ENCODE measurements at places on chromosomes 7 and 10.

GRCh38 chr10:101050208-101051069 lies 11.3 kb upstream of the KAZALD1 start:
- peak; percentile 32 for DNase-seq

DNA sequence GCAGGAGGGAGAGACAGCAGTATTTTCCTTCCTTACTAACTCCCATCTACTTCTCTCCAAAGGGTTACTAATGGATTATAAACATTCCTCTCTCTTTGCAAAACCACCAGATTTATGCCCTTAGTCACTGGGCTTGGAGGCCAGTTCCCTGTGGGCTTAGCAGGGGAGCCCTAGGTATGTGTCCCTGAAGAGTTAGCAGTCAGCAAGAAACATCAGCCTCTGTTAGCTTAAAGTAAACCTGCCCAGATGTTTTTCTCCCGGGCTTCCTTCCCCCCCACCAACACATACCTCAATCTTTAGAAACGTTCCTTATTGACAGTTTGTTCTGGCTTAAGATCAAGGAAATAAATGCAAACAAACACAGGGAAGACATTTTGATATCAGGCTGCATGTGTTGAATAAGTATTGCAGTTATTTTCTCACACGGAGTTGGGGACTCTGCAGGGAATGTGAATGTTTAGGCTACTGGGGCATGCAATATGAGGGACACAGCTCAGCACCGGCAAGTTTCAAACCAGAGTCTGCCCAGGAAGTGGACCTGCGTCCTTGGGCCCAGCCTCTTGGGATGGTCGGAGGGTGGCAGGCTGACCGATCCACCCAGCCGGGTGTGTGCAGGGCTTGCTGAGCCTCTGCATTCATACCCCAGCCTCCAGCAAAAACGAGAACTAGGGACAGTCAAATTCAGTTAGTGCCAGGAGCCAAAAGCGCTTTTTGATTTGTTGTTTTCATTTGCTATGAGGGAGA lies 252.0 kb upstream of the GRB10 start:
- no peak for DNase-seq

DNA sequence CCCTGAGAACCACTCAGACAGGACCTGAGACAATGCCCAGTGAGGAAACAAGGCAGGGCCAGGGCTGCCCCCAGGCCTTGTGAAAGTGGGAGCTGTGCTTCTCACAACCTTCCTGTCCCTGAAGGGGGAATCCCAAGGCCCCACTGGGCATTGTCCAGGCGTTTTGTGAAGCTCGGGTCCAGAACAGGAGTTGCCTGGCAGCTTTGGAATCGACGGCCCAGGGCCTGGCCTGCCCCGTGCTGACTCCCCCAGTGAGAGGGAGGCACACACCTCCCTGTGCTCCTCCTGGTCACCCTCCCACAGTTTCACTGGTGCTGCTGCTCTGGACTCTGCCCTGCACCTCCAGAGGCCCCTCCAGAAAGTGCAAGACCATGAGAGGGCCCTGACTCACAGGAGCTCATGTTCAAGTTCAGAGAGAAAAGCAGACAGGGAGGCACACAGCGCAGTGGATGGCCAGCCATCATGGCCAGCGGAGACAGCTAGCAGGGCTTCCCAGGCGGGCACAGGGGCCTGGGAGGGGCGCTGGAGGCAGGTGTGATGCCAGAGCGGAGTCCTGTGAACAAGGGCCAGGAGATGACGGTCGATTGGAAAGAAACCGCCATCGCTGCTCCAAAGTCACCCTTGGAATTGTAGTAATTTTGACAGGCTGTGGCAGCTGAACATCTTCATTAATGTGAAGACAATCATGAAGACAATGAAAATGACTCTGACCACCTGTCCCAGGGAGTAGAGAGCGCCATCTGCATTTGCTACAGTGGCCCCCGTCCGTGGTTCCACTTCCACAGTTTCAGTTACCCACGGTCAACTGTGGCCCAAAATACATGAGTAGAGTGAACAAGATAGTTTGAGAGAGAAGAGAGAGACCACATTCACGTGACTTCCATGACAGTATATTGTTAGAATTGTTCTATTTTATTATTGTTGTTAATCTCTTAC lies 103.7 kb downstream of the MKI67 start:
- no peak for DNase-seq

- DNase-seq = no peak
These were observed 13.8 kb downstream of the LRRC4 start for GRCh38 chr7:128017460-128017859.

GRCh38 chr7:4744391-4745264 lies 30.8 kb upstream of the AP5Z1 start:
- peak; percentile 67 for DNase-seq

- no peak for DNase-seq
These were observed 26.0 kb downstream of the CYP3A5 start for GRCh38 chr7:99653754-99654153.

DNA sequence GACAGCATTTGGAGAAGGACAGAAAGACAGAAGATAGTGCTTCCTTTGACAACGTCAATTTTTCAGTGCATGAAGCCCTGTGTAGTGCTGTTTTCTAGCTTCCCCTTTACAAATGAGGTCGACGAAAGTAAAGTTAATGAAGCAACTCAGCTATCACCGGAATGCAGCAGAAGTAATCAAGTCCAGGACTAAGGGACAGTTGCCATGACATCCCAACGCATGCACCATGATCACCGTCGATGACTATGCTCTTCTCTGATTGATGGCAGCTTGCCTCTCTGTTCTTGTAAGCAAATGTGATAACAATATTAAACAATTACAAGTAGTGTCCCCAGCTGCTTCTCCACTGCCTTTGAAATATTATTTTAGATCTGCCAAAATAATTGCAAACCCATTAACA lies 205.8 kb downstream of the FRMD4A start:
- no peak for DNase-seq

DNA sequence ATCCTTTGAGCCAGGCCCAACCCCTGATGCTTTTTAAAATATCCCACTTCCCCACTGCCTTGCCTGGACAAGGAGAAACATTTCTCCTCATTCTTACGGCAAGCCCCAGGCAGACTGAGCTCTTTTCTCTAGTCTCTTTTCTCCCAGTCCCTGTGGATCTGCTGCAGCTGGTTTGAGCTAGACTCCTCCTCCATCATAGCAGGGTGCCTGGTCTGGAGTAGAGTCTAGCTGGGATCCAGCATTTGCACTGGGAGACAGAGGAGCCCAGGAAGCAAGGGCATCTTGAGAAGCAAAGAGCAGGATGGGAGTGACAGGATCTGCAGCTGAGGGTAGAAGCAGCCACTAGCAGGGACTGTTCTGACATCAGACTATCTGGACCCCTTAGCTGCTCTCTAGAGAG lies 562.3 kb upstream of the COBL start:
- no peak for DNase-seq

DNA sequence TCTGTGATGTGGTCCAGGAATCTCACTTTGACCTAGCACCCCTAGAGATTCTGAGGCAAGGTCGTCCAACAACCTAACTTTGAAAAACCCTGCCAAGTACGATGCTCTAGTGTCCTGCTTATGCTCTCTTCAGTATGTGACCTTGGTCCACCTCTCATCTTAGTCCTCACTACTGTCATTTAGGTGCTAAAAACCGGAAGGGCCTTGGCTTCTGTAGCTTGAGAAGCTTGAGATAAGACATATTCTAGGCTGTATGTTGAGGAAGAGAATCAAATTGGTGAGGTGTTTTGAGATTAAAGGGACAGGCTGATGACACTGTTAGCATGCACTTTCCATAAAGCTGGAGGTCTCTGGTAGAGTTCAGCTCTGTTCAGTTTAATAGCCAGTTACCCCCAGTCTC lies 57.0 kb upstream of the MTPN start:
- DNase-seq = no peak

DNA sequence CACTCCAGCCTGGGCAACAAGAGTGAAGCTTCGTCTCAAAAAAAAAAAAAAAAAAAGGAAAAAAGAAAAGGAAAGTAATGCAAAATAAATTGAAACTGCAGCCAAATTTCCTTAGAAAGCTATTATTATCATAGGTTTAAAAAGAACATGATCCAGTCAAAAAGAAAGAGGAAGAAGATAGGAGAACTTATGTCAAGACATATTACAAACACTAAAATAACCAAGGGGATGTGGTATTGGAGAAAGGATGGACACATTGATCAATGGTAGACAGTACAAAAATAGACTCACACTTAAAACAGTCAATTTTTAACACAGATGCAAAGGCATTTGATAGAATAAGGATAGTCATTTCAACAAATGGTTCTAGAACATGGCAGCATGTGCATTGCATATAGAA lies 27.3 kb upstream of the PFKP start:
- DNase-seq = no peak

DNA sequence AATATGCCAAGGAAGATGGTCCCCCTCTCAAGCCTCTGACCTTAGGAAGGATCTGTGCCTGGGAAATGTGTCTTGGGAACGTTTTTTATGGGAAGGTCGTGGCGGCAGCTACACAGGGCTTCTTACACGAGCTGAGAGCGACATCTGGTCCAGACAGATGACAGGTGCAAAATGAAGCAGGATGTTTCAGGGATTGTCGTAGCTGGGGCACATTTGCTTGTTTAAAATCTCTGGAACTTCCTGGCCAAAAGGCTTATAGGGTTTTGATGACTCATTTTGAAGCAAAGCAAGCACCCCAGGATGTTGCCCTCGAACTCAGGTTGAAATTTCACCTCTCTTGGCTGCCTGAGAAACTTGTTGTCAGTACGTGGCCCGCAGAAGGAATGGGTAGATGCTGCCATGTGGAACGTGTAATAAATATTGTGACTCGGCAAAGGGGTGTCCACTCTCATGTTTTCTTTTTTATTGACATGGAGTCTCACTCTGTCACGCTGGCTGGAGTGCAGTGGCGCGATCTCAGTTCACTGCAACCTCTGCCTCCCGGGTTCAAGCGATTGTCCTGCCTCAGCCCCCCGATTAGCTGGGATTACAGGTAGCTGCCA lies 117.5 kb downstream of the CAMK1D start:
- DNase-seq = no peak

GRCh38 chr10:13658871-13659685 lies 72.3 kb downstream of the PRPF18 start:
- DNase-seq = no peak

GRCh38 chr10:50554995-50555568 lies 68.7 kb downstream of the SGMS1 start:
- no peak for DNase-seq

- DNase-seq = no peak
These were observed 261.1 kb upstream of the RNF32 start for GRCh38 chr7:156379324-156380070.

DNA sequence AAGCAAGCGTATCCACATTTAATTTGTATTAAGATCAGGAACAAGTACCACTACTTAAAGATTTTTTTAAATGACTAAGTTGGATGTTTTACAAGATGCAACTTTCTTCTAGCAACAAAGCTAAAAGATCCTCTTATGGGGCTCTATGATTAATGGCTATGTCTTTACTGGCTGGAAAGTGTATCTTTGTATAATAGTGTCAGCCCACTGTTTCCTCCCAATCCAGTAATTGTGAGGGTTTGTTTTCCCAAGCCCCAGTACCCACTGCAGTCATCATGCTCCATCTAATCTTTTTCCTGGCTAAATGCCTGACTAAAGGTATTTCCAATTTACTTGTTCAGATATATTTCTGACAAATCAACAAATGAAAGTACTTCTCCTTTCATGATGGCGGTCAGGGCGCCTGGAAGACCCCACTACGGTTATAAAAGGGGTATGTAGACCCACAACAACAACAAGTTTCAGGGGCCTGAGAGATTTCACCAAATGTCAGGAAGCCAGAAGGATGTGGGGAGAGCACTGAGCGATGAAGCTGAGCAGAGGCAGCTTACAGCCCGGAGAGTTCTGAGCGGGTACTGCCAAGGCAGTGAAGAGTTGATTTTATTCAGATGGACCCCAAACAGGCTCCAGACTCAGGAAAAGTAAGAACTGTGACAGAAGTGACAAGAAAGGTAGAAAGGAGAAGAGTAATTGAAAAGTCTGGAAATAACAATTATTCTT lies 222.6 kb upstream of the KLF14 start:
- DNase-seq = peak; percentile 8

DNA sequence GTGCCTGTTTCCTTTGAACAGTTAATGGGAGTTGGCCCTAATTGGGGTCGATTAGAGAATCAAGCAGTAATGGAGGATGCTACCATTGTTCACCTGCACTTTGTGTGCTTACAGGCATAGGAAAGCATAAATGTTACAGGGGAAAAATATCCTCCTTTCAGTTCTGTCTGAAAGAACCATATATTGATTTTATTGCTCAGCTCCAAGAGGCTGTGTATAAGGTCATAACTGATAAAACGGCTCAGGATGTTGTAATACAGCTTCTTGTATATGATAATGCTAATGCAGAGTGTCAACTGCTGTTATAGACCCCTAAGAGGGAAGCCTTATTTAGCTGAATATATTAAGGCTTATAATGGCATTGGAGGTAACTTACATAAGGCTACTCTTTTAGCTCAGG lies 32.9 kb upstream of the AKR1C2 start:
- DNase-seq = no peak

- peak; percentile 27 for DNase-seq
These were observed 202.8 kb downstream of the IPMK start for GRCh38 chr10:58064714-58065528.

DNA sequence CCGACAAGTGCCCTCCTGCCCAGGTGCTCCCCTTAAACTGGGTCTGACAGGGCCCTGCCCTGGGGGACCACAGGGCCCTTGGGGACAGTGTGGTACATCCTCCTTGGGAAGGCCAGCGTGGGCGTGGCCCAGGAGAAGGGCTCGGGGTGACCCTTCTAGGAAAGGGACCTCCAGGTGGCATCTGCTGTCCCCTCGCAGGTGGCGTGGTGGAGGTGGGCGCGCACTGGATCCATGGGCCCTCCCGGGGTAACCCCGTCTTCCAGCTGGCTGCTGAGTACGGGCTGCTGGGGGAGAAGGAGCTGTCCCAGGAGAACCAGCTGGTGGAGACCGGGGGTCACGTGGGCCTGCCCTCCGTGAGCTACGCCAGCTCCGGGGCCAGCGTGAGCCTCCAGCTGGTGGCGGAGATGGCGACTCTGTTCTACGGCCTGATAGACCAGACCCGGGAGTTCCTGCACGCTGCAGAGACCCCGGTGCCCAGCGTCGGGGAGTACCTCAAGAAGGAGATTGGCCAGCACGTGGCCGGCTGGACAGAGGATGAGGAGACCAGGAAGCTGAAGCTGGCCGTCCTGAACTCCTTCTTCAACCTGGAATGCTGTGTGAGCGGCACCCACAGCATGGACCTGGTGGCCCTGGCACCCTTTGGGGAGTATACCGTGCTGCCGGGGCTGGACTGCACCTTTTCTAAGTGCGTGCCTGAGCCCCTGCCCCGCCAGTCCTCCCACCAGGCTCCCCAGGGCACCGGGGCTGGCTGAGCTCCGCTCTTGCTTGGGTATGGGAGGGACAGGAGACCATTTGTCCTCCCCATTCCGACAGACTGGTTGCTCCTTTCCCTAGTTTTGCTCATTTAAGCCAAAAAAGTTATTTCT lies 972 bp downstream of the PAOX start:
- no peak for DNase-seq

- DNase-seq = no peak
These were observed 133.9 kb upstream of the BMPER start for GRCh38 chr7:33771422-33771821.

GRCh38 chr10:6140965-6141295 lies 52.1 kb downstream of the RBM17 start:
- DNase-seq = no peak
